ENCODE measurements at places on chromosomes 11 and 22. TPM values are rescaled to one million over a fixed set of nuclear protein-coding genes. Genes with fewer than 3 reads are reported as not detected.

DNA sequence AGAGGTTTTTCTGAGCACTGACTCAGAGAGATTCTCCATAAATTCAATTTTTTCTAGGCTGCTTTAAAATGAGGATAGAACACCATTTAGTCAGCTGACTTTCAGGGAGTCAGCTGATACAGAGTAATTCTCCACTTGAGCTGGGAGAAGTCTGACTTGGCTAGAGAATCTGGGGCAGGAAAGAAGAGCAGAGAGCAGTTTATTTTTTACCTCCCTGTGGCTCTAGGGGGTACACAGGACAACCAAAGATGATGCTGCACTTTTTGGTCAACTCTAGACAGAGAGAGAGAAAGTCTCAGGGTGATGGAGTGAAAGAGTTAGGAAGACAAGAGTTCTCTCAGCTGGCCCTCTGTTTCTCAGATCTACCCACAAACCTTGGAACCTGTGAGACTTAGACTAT is 67.3 kb upstream of the EED start:
- H3K36me3 ChIP-seq = no peaks in the 10 kb centered on the region
- H3K4me3 ChIP-seq = no peak overlapping the region
- peaks cover 57% of the 10 kb centered on the region for H3K4me1 ChIP-seq
- peak overlapping the region; percentile 87 for H3K27ac ChIP-seq
- no peak for DNase-seq

DNA sequence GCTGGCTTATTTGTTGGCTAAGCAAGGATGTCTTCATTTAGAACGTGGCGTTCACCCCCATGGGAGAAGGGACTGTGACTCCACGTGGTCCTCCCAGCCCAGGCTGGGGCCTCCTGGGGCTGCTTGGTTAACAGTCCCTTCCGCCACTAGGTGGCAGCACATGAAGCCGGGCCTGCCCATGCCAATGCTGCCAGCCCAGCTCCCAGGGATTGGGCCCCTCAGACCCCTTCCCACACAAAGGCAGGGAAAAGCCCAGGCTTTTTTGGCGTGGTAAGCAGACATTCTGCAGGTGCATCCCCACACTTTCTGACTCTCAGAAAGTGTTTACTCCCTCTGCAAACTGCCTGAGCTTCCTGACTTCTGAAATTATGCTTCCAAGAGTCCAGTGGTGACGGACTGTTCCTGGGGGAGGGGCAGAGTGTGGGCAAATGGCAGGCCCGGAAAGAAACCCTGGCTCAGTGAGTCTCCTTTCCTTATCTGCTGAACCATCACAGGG is 3.1 kb downstream of the CBX6 start:
- peaks cover 10% of the 10 kb centered on the region for H3K4me1 ChIP-seq
- no peak overlapping the region for H3K4me3 ChIP-seq
- H3K36me3 ChIP-seq = peaks cover 30% of the 10 kb centered on the region
- peaks cover 5% of the 10 kb centered on the region for H3K27me3 ChIP-seq

- H3K27me3 ChIP-seq = no peaks in the 10 kb centered on the region
- DNase-seq = peak; percentile 62
- no peaks in the 10 kb centered on the region for H3K36me3 ChIP-seq
These were observed 95.7 kb downstream of the STIM1 start for GRCh38 chr11:3950996-3951660.

GRCh38 chr11:837189-837989 is 4.6 kb downstream of the CD151 start:
- no peak overlapping the region for H3K4me3 ChIP-seq
- H3K27ac ChIP-seq = no peak overlapping the region
- H3K36me3 ChIP-seq = peaks cover 51% of the 10 kb centered on the region
- H3K27me3 ChIP-seq = no peaks in the 10 kb centered on the region
- peaks cover 26% of the 10 kb centered on the region for H3K4me1 ChIP-seq

GRCh38 chr11:67098799-67099429 is 20.1 kb upstream of the KDM2A start:
- no peak overlapping the region for H3K27ac ChIP-seq
- DNase-seq = peak; percentile 36
- H3K27me3 ChIP-seq = no peaks in the 10 kb centered on the region
- H3K4me3 ChIP-seq = no peak overlapping the region

GRCh38 chr11:80383655-80384054 is 942.8 kb upstream of the TENM4 start:
- H3K36me3 ChIP-seq = no peaks in the 10 kb centered on the region
- no peaks in the 10 kb centered on the region for H3K4me1 ChIP-seq
- no peak for DNase-seq
- no peaks in the 10 kb centered on the region for H3K27me3 ChIP-seq

GRCh38 chr11:118213201-118213600 is 11.6 kb downstream of the JAML start:
- no peaks in the 10 kb centered on the region for H3K4me1 ChIP-seq
- peaks cover 53% of the 10 kb centered on the region for H3K27me3 ChIP-seq
- no peak overlapping the region for H3K4me3 ChIP-seq
- H3K27ac ChIP-seq = no peak overlapping the region

- no peaks in the 10 kb centered on the region for H3K27me3 ChIP-seq
- no peak for DNase-seq
- no peaks in the 10 kb centered on the region for H3K36me3 ChIP-seq
- no peak overlapping the region for H3K4me3 ChIP-seq
These were observed 338.6 kb upstream of the B3GAT1 start for GRCh38 chr11:134750619-134751018.

DNA sequence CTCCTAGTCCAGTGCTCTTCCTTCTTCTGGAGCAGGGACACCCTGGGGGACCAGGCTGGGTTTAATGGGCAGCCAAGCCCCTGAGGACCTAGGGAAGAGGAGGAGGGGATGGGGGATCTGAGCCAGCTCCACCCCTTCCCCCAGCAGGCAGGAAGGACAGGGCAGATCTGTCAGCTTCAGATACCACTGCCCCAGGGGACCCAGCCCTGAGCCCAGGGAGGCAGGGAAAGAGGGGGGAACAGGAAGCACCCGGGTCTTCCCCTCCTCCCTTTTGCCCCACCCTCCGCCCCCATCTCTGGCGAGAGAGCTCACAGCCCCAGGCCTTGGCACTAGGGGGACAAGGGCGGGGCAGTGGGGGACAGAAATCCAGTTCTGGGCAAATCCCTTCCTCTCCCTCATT is 11.7 kb upstream of the SOX10 start:
- no peaks in the 10 kb centered on the region for H3K36me3 ChIP-seq
- peak; percentile 57 for DNase-seq
- no peaks in the 10 kb centered on the region for H3K27me3 ChIP-seq
- H3K4me3 ChIP-seq = no peak overlapping the region

GRCh38 chr11:120317689-120318480 is 7.2 kb upstream of the TLCD5 start:
- DNase-seq = no peak
- no peak overlapping the region for H3K4me3 ChIP-seq
- no peaks in the 10 kb centered on the region for H3K36me3 ChIP-seq

GRCh38 chr11:64538501-64538951 is 52.5 kb upstream of the SLC22A12 start:
- peaks cover 7% of the 10 kb centered on the region for H3K27me3 ChIP-seq
- H3K36me3 ChIP-seq = no peaks in the 10 kb centered on the region
- no peak overlapping the region for H3K27ac ChIP-seq
- H3K4me1 ChIP-seq = peaks cover 6% of the 10 kb centered on the region

GRCh38 chr11:70647188-70648166 is 249.1 kb downstream of the CTTN start:
- H3K27me3 ChIP-seq = peaks cover 3% of the 10 kb centered on the region
- H3K4me1 ChIP-seq = no peaks in the 10 kb centered on the region
- no peak for DNase-seq
- H3K27ac ChIP-seq = no peak overlapping the region

GRCh38 chr11:77522215-77522614 is 48.3 kb upstream of the PAK1 start:
- H3K27me3 ChIP-seq = no peaks in the 10 kb centered on the region
- no peaks in the 10 kb centered on the region for H3K36me3 ChIP-seq
- H3K4me1 ChIP-seq = peaks cover 2% of the 10 kb centered on the region
- no peak for DNase-seq

GRCh38 chr11:63999349-64000025 is 13.2 kb downstream of the OTUB1 start:
- H3K27ac ChIP-seq = no peak overlapping the region
- H3K4me1 ChIP-seq = peaks cover 9% of the 10 kb centered on the region
- H3K27me3 ChIP-seq = no peaks in the 10 kb centered on the region
- peaks cover 20% of the 10 kb centered on the region for H3K36me3 ChIP-seq
- H3K4me3 ChIP-seq = no peak overlapping the region
- peak; percentile 93 for DNase-seq

GRCh38 chr22:19238900-19239299 is 52.6 kb downstream of the CLTCL1 start:
- no peaks in the 10 kb centered on the region for H3K27me3 ChIP-seq
- no peaks in the 10 kb centered on the region for H3K4me1 ChIP-seq
- no peak for DNase-seq
- H3K36me3 ChIP-seq = peaks cover 15% of the 10 kb centered on the region
- no peak overlapping the region for H3K4me3 ChIP-seq
- H3K27ac ChIP-seq = no peak overlapping the region

DNA sequence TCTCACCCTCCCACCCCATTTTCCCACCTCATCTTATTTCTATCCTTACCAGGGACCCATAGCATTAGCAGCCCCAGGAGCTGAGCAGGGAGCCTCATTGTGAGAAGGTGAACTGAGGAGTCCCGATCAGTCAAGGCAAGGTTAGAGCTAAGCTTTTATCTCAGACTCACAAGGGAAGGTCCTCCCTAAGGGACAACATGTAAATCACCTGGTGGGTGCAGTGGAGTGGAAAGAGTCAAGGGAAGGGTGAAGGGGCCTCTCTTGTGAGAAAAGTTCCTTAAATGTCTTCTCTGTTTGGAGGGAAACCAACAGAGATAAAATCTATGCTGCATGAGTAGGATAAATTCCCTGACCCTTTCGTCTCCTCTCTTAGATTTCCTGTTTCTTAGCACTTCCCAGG is 85.9 kb downstream of the GAB4 start:
- no peak for DNase-seq
- H3K4me3 ChIP-seq = no peak overlapping the region
- H3K27ac ChIP-seq = no peak overlapping the region
- H3K36me3 ChIP-seq = no peaks in the 10 kb centered on the region
- no peaks in the 10 kb centered on the region for H3K4me1 ChIP-seq

- H3K4me1 ChIP-seq = peaks cover 4% of the 10 kb centered on the region
- H3K36me3 ChIP-seq = no peaks in the 10 kb centered on the region
- no peak overlapping the region for H3K4me3 ChIP-seq
- H3K27ac ChIP-seq = no peak overlapping the region
- no peaks in the 10 kb centered on the region for H3K27me3 ChIP-seq
These were observed 20.5 kb downstream of the RNF169 start for GRCh38 chr11:74769055-74769707.

GRCh38 chr11:47991266-47991830 is 11.0 kb downstream of the PTPRJ start:
- no peaks in the 10 kb centered on the region for H3K36me3 ChIP-seq
- DNase-seq = no peak
- H3K4me1 ChIP-seq = peaks cover 2% of the 10 kb centered on the region
- no peak overlapping the region for H3K4me3 ChIP-seq

- no peaks in the 10 kb centered on the region for H3K4me1 ChIP-seq
- no peak overlapping the region for H3K4me3 ChIP-seq
- H3K27ac ChIP-seq = no peak overlapping the region
- no peak for DNase-seq
- no peaks in the 10 kb centered on the region for H3K27me3 ChIP-seq
These were observed 28.8 kb downstream of the VSTM5 start for GRCh38 chr11:93821617-93822016.

GRCh38 chr11:62665599-62666258 is 617 bp downstream of the CSKMT start:
- H3K4me1 ChIP-seq = peaks cover 25% of the 10 kb centered on the region
- peaks cover 29% of the 10 kb centered on the region for H3K36me3 ChIP-seq
- peak overlapping the region; percentile 82 for H3K27ac ChIP-seq
- no peaks in the 10 kb centered on the region for H3K27me3 ChIP-seq

DNA sequence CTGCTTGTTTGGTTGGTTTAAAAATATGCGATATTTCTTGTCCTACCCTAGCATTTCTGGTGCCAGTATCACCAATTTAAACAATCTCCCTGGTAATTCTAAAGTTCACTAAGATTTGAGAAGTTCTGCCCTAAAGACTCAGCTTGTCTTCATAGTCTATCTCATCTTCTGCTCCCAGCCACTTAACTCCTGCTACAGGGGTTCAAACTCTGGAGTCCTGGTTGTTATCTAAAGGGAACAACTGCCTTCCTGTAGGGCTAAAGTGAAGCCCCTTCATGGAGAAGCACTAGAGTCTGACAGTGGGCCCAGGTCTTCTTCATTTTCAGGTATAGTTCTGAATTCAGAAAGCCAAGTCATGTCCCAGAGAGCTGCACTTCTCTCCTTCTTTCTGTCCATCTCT is 73.2 kb downstream of the CTNND1 start:
- no peak overlapping the region for H3K4me3 ChIP-seq
- H3K4me1 ChIP-seq = no peaks in the 10 kb centered on the region
- H3K27me3 ChIP-seq = no peaks in the 10 kb centered on the region
- H3K27ac ChIP-seq = no peak overlapping the region

- peaks cover under 1% of the 10 kb centered on the region for H3K4me1 ChIP-seq
- peak; percentile 66 for DNase-seq
- no peaks in the 10 kb centered on the region for H3K36me3 ChIP-seq
- no peak overlapping the region for H3K4me3 ChIP-seq
- H3K27me3 ChIP-seq = no peaks in the 10 kb centered on the region
These were observed 6.2 kb upstream of the LINC01488 start for GRCh38 chr11:69475141-69475865.

- H3K4me3 ChIP-seq = no peak overlapping the region
- no peak overlapping the region for H3K27ac ChIP-seq
- peaks cover 15% of the 10 kb centered on the region for H3K4me1 ChIP-seq
- peaks cover 43% of the 10 kb centered on the region for H3K27me3 ChIP-seq
- DNase-seq = no peak
These were observed 50.1 kb downstream of the NRXN2 start for GRCh38 chr11:64672875-64673274.

GRCh38 chr11:13771151-13771550 is 102.7 kb downstream of the FAR1 start:
- no peak for DNase-seq
- H3K27me3 ChIP-seq = no peaks in the 10 kb centered on the region

- no peaks in the 10 kb centered on the region for H3K36me3 ChIP-seq
- no peak overlapping the region for H3K4me3 ChIP-seq
- H3K27ac ChIP-seq = no peak overlapping the region
- H3K4me1 ChIP-seq = no peaks in the 10 kb centered on the region
- H3K27me3 ChIP-seq = no peaks in the 10 kb centered on the region
These were observed 35.8 kb downstream of the GAB2 start for GRCh38 chr11:78381865-78382264.

OR5A1 gene
- total RNA-seq = not detected

KCNK4 gene
- 0.29 TPM for total RNA-seq

HEPHL1 gene
- total RNA-seq = not detected

MS4A15 gene
- total RNA-seq = not detected

MRE11 gene
- total RNA-seq = 15.0 TPM

MUC6 gene
- total RNA-seq = not detected

CHRM1 gene
- total RNA-seq = not detected

HBB gene
- total RNA-seq = not detected

CTSW gene
- total RNA-seq = not detected

DCHS1 gene
- total RNA-seq = 0.59 TPM

OR5J2 gene
- not detected for total RNA-seq

FZD4 gene
- total RNA-seq = 12.7 TPM

NECTIN1 gene
- 4.1 TPM for total RNA-seq

TENM4 gene
- 63.3 TPM for total RNA-seq

BDNF gene
- total RNA-seq = 8.0 TPM

ARVCF gene
- 27.1 TPM for total RNA-seq

FOSL1 gene
- 13.0 TPM for total RNA-seq
